Esophagus muscularis mucosa (tissue), 4 donors: ENCODE measurements at places on chromosomes 3 and 15. TPM values are rescaled to one million over a fixed set of nuclear protein-coding genes. Genes with fewer than 3 reads are reported as not detected.

Gene ACKR4
- 2.2 TPM for total RNA-seq

Gene SEMA5B
- 1.6 TPM for total RNA-seq

Gene AQP9
- total RNA-seq, result 9.6 TPM

Gene LSAMP
- total RNA-seq, result 2.0 TPM

GRCh38 chr3:147760941-147761340 lies 351.8 kb downstream of the ZIC1 start:
- DNase-seq, result no peak

- no peak for DNase-seq
These were observed 31.4 kb downstream of the GPD1L start for GRCh38 chr3:32137870-32138269.

DNA sequence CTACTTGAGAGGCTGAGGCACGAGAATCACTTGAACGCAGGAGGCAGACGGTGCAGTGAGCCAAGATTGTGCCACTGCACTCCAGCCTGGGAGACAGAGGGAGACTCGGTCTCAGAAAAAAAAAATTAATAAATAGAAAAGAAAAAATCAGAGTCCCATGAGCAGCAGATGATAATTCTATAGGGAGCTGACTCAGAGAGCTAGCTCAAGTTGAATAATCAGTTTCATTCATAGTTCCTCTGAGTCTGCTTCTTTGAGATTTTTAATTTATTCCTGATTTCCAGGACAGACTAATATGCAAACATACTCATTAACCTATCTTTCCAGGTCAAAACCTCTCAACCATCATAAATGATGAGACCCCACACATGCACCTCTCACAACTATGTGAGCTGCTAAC lies 55.0 kb upstream of the PTX3 start:
- no peak for DNase-seq

- DNase-seq, result peak; percentile 34
These were observed 86.5 kb downstream of the SEMA6D start for GRCh38 chr15:47803767-47804166.

- no peak for DNase-seq
These were observed 6.0 kb downstream of the GABRR3 start for GRCh38 chr3:98029083-98029482.

DNA sequence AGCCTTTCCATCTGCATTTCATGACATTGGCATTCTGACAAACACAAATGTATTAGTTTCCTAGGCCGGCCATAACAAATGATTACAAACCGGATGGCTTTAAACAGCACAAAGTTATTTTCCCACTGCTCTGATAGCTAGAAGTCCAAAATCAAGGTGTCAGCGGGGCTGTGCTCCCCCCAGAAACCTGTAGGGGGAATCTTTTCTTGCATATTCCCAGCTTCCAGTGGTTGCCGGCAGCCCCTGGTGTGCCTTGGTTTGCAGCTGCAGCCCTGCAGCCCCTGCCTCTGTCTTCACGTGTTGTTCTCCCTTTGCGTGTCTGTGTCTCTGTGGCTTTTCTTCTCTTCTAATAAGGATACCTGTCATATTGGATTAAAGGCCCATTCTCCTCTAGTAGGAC lies 79.0 kb upstream of the CDV3 start:
- peak; percentile 88 for DNase-seq

GRCh38 chr15:85430406-85431204 lies 50.2 kb downstream of the AKAP13 start:
- DNase-seq, result no peak

DNA sequence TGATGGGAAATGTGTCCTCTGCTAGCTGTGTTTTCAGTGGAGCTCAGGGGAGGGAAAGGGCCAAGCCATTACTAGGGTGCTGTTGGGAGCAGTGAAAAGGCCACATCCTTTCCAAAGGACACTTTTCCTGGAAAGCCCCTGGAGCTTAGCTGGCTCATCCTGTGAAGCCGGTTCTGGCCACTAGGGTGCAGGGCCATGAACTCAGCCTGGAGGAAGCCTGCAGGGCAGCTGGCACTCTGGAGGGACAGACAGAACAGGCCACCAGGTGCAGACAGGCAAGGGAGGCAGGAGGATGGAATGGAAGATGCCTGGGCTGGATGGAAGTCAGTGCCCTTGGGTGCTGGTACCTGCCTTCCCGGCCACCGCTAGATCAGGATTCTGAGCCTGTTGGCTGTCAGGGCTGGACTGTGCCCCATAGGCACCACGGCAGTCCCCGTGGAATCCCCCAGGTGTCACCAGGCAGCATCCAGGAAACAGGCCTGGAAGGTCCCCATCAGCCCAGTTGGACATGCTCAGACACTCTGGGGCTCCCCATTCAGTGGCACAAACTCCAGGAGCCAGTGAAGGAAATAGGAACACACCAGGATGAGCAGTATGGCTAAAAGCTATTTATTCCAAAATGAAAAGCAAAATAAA lies 76.2 kb upstream of the C2CD4B start:
- DNase-seq, result no peak

DNA sequence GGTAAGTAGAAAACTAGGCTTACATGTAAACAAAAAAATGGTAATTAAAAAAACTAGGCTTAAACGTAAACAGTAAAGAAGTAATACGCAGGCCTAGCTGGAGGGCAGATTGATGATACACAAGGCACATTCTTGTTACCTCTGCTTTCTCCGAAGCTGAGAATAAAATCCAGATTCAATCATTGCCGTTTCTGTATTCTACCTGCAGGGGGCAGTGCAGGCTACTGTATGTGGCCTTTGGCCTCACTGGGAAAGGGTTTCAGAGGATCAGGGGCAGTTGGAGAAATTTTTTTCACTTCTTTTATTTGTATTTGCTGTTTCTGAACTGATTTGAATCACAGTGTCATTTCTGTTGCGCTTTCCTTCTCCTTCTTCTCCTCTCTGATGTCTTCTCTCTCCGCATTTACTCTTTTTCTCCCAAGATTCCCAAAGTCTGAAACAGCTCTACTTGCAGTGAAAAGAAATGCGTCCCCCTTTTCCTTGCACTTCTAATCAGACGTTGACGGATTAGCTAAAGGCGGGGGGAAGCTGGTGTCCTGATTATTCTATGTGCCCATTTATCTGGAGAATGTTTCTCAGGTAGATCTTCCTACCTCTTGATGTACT lies 67.1 kb upstream of the MCTP2 start:
- DNase-seq, result no peak

DNA sequence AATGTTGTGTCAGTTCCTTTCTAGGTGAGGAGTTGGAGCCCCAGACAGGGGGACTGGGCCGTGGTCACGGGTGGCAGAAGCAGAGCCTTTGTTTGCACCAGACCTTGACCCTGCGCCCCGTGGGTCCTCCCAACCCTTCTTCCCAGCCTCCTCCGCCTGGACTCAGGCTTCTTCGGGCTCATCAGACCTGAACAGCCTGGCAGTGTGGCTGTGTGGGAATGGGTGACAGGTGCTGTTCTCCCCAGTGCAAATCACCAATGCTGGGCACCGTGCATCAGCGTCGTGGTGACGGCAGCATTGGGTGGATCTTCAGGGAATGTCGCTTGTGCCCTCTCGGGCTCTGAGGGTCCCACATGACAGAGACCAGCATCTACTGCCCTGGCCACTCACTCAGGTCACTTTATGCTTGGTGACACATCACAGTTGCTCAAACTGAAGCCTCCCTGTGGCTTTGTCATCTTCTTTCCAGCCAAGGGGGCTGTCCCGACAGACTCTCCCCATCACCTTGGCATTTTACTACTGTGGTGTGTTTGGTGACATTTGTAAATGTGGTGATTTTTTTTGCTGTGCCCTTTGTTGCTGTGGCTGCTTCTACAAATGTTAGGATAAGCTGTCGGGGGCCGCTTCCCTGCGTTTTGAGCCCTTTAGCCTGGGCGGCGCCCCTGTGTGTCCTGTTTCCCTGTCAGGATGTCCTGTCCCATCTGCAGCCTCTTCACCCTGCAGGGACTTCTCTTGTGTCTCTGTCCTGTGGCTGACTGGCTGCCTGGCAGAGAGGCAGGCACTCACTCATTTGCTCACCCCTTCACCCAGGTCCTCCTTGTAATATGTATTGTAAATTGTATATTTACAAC lies 14.5 kb downstream of the APBA2 start:
- no peak for DNase-seq

DNA sequence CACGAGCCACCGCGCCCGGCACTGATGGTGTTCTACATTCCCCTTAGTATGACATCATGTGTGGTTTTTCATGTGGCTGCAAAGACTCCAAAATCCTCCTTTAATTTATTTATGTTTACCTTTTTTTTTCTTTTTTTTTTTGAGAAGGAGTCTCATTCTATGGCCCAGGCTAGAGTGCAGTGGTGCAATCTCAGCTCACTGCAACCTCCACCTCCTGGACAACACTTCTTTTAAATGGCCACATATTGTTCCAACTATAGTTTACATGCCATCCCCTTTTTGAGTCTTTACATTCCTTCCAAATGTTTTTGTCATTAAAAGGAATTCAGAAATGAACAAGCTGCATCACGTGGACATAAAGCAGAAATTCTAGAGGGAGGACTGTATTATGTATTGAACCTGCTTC lies 10.3 kb upstream of the CDV3 start:
- no peak for DNase-seq

GRCh38 chr3:17740721-17741141 lies 1.7 kb downstream of the TBC1D5 start:
- DNase-seq, result no peak
